ENCODE measurements at places on chromosomes 7 and 10.

- DNase-seq, result no peak
Observed at GRCh38 chr10:23157239-23157681, 34.9 kb upstream of the PTF1A start.

GRCh38 chr10:131930586-131931330, 29.9 kb downstream of the PPP2R2D start:
- DNase-seq, result no peak

GRCh38 chr10:7944215-7944480, 110.3 kb upstream of the GATA3 start:
- no peak for DNase-seq

DNA sequence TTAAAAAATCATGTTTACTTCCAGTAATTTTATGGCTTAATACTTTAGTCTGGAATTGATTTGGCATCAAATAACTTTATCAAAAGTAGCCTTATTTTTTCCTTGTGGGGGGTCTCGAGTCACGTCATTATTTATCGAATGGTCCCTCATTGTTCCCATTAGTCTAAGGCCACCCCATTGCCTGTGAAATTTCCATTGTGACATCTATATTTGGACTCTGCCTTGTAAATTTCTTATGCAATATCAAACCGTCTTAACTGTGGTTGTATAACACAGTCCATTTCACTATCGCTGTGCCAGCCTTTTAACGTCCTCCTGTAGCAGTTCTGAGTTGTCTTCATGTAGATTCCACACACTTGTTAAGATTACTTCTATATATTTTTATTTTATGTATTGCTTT, 103.9 kb upstream of the RET start:
- no peak for DNase-seq

DNA sequence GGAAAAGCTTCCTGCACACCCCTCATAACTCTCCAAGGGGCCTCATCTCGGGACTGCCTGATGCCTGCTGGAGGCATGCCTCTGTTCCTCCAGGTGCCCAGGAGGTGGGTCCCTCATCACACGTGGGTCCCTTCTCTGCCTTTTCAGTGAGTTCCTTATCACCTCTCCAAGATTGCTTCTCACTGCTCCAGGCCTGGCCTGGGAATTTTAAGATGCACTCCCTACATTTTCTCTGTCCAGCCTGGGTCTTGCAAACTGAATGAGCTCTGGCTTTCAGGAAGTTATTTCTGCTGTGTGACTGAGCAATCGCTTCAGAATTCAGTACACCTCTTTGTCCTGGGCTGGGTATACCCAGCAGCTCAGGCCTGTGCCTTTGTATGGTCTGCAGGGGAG, 43.8 kb downstream of the LRRC18 start:
- no peak for DNase-seq

GRCh38 chr10:79153745-79154144, 85.0 kb downstream of the ZMIZ1 start:
- DNase-seq, result no peak

DNA sequence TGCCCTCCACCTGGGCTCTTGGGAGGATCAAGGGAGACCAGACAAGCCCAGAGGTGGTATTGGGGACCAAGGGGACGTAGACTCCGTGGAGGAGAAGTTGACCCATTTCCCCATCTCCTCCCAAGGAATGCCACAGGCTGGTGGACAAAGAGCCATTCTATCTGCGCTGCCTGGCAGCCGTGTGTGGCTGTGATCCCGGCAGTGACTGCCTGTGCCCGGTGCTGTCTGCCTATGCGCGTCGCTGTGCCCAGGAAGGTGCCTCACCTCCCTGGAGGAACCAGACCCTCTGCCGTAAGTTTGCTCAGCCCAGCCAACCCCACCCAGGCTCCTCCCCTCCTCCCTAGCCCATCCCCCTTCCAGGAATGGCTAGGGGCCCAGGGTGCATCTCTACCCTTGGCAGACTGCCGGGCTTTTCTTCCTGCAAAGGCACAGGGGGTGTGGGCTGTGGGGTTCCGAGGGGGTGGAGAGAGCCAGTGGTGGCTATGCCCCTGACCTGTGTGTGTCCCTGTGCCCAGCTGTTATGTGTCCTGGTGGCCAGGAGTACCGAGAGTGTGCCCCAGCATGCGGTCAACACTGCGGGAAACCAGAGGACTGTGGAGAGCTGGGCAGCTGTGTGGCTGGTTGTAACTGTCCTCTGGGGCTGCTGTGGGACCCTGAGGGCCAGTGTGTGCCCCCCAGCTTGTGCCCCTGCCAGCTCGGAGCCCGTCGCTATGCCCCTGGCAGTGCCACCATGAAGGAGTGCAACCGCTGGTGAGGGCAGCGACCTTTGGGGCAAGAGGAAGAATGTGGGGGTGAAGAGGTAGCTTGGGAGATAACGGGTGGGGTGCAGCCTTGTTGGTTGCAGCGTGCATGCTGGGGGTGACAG, 10.2 kb upstream of the ZNF467 start:
- no peak for DNase-seq

GRCh38 chr10:100006243-100006886, 3.4 kb downstream of the DNMBP start:
- no peak for DNase-seq

- DNase-seq, result no peak
Observed at GRCh38 chr7:135078051-135078450, 69.8 kb upstream of the TMEM140 start.

- no peak for DNase-seq
Observed at GRCh38 chr7:82266081-82266480, 177.5 kb downstream of the CACNA2D1 start.

GRCh38 chr7:31883761-31884164, 186.4 kb downstream of the PDE1C start:
- DNase-seq, result no peak

DNA sequence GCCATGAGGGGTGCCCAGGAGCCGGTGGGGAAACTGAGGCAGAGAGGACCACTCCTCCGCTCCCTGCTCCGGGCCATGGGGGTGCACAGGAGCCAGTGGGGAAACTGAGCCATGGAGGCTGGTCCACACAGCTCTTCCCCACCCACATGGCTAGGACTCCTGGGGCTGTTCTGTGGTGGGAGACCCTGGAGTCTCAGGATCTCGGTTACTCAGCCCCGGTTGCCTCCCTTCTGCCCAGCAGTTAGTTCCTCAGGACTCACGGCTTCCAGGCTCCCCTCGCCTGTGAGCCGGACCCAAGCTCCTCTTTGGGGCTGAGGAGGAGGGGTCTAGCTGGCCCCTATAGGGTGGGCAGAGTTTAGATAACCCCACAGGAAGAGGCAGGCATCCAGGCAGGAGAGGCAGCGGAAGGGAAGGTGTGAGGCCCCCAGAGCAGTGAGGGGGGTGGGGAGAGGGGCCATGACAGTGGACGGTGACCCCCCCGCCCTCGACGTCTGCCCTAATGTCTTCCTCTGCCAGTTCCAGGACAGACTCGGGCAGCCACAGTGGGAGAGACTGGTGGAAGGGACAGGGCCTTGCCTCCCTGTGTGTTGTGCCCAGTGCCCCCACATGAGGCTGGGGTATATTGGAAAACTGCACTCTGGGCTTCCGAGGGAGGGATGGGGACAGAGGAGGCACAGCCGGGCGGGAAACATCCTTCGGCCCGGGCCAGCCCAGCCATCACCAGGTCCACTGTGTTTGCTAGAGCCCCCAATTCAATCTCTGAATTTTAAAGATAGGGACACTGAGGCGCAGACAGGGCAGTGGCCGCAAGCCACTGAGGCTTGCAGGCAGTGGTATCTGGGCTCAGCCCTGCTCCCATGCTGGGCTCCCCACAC, 4.3 kb downstream of the ELFN1 start:
- DNase-seq, result no peak

DNA sequence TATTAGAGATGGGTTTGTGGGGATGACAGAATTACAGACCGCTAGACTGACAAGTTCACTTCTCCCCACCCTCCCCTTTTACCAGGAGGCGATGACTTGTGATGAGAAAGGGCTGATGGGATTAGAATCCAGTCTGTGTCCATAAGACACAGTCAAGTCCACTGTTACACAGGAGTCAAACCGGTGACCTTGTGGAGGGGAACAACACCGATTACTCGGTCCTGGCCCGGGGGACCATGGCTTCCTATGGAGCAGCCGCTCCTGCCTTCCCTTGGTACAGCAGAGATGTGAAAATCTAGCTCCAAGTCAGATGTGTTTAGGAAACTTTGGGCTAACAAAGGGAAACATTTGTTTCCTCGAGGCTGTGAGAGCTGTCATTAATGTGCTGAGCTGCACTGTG, 105.5 kb downstream of the ACTR3B start:
- no peak for DNase-seq

DNA sequence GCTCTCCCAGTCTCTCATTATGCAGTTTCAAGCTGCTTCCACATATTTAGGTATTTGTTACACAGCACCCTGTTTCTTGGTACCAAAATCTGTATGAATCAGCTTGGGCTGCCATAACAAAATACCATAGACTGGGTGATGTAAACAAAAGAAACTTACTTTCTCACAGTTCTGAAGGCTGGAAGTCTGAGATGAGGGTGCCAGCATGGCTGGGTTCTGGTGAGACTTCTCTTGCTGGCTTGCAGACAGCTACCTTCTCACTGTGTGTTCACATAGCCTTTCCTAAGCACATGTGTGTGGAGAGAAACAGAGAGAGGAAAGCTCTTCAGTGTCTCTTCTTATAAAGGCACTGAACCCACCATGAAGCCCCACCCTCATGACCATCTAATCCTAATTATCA, 15.7 kb upstream of the CBLL1 start:
- DNase-seq, result no peak

DNA sequence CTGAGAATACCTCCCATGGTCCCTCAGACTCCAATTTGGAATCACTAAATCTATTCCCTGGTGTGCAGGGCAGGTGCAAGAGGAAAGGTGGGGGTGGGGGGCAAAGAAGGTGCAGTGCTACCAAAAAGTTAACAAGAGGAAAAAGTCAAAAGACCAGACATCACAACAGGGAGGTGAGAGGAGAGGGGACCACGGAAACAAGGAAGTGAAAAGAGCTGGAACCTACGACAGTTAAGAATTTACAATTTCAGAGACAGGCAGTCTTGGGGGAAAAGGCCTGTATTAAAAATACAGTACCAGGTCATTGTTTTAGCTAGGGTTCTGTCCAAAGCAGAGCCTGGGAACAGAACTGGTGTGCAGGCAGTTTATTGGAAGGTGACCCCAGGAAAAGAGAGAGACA, 14.6 kb downstream of the ITGB1 start:
- DNase-seq, result no peak

DNA sequence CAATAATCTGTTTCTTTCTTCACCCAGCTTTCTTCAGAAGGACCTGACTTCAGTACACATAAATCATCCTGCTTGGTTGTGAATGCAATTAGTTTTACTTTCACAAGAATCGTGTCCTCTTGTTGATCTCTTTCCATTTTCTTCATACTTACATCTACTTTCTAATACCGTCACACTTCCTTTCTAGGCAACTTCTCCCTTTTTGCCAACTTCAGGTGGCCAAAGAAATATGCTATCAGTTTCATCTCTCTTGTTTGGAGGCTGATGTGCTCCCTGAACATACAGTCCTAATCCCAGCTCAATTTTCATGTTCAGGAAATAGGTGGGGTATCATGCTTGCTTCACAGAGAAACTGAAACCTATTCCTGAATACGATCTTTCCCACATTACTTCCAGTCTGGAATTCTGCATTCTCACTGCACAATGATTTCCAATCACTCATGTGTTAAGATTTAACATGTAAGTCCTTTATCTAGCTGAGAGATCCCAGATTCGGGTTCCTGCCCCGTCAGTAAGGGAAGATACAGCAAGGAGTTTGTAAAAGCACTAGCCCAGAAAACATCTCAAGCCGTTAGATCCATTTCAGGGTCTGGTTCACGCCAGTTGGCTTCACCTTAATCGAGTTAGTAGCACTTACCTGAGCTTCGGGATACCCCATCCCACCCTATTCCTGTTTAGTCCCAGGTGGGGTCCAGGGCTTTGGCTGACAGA, 994 bp downstream of the SLC25A28 start:
- no peak for DNase-seq

- DNase-seq, result no peak
Observed at GRCh38 chr7:139495580-139496125, 12.2 kb upstream of the KLRG2 start.

DNA sequence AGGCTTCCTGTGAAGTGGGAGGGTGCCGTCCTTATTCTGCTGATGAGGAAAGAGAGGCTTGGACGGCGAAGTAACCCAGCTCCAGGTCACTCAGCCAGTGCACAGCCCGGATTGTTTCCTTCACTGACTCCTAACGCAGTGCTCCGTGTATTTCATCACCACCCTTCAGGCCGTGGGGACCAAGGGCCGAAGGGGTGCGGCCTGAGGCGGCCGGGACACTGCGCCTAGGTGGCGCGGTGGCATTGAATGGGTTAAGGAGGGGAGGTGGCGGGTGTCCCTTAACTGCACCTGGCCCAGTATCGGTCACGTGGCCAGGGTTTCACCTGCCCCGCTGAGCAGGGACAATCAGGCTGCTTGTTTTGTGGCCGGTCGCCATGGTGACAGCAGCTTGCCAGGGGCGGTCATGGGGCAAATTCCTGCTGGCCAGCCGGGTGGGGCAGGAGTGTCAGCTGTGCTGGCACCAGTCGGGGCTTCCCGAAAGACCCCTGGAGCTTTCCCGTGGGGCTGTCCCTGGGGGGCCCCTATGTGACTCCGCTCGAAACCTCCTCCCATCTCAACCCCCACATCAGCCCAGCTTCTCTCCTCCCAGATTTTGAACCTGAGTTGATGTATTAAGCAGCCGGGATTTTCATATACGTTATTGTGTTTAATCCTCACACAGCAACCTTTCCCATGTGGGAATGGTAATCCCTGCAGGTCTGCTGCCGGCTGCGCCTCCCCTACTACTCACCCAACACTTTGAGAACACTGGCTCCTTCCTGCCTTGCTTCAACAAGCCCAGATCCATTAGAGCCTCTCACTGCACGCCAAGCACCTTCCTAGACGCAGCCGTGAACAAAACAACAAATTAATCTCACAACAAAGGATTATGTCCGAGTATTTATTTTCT, 4.4 kb upstream of the ABHD11 start:
- DNase-seq, result no peak

DNA sequence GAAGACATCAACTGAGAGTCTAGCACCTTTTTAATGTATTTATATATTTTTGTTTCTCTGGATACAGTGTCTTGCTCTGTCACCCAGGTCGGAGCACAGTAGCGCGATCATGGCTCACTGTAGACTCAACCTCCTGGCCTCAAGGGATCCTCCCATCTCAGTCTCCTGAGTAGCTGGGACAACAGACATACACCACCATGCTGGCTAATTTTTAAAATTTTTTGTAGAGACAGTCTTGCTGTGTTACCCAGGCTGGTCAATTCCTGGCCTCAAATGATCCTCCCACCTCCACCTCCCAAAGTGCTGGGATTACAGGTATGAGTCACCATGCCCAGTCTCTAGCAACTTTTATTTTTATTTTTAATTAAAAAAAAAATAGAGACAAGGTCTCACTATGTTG, 51.4 kb upstream of the ANLN start:
- DNase-seq, result no peak

DNA sequence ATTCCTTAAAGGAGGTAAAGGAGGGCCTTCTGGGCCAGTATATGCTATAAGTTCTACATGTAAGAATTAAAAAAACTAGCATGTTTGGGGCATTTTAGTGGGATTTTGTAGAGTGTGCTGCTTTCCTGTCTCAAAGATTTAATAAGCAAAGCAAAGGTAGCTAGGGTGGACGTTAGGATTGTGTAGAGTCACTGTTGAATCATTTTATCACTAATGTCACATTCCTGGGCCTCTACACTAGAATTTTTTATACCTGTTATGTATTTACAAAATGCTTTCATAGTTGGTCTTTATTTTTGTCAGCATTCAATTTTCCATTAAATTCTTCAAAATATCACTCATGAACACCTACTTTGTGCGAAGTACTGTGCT, 139.4 kb upstream of the PHYHIPL start:
- no peak for DNase-seq

- no peak for DNase-seq
Observed at GRCh38 chr10:8138471-8138870, 84.0 kb downstream of the GATA3 start.

- no peak for DNase-seq
Observed at GRCh38 chr7:155303039-155303593, 5.4 kb downstream of the INSIG1 start.

GRCh38 chr7:92527300-92528187, 776 bp downstream of the PEX1 start:
- peak; percentile 10 for DNase-seq

Measured in stimulated activated CD8-positive, alpha-beta memory T cell treated with anti-CD3 and anti-CD28 coated beads, Interleukin-7, amount 100 ng/mL, for 1 hour (primary cell).